ENCODE measurements at places on chromosomes 16 and 17.

DNA sequence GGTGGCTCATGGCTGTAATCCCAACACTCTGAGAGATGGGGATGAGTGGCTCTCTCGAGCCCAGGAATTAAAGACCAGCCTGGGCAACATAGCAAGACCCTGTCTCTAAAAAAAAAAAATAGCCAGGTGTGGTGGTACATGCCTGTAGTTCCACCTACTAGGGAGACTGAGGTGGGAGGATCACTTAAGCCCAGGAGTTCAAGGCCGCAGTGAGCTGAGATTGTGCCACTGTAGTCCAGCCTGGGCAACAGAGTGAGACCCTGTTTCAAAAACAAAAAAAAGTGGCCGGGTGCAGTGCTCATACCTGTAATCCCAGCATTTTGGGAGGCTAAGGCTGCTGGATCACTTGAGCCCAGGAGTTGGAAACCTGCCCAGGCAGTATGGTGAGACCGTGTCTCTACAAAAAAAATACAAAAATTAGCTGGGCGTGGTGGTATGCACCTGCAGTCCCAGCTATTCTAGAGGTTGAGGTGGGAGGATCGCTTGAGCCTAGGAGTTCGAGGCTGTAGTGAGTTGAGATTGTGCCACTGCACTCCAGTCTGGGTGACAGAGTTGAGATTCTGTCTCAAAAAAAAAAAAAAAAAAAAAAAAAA is 3.0 kb downstream of the C16orf54 start:
- DNase-seq: peak; percentile 18

GRCh38 chr17:73586275-73586832 is 57.9 kb downstream of the SDK2 start:
- DNase-seq: no peak

DNA sequence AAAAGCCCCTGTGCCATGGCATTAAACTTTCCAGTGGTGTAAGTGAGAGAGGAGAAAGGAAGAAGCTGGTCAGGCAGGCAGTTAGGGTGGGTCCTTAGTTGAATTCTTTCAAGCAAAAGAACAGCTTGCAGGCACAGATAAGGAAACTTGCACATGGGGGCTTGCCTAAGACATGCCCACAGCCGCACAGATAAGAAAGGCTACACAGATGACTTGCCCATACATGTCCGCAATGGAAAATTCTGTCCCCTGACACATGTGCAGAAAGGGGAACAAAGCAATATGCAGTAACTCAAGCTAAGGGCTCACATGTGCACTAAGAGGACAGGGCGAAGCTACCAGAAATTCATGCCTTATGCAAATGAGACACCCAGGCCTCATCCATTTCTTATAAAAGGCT is 69.9 kb downstream of the GSG1L start:
- peak; percentile 3 for DNase-seq

DNA sequence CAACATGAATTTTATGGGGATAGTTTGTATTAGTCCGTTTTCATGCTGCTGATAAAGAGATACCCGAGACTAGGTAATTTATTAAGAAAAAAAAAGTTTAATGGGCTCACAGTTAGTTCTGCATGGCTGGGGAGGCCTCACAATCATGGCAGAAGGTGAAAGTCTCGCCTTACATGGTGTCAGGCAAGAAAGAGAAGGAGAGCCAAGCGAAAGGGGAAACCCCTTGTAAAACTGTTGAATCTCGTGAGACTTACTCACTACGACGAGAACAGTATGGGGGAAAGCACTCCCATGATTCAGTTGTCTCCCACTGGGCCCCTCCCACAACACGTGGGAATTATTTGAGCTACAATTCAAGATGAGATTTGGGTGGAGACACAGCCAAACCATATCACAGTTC is 181.5 kb downstream of the PRKCA start:
- no peak for DNase-seq

DNA sequence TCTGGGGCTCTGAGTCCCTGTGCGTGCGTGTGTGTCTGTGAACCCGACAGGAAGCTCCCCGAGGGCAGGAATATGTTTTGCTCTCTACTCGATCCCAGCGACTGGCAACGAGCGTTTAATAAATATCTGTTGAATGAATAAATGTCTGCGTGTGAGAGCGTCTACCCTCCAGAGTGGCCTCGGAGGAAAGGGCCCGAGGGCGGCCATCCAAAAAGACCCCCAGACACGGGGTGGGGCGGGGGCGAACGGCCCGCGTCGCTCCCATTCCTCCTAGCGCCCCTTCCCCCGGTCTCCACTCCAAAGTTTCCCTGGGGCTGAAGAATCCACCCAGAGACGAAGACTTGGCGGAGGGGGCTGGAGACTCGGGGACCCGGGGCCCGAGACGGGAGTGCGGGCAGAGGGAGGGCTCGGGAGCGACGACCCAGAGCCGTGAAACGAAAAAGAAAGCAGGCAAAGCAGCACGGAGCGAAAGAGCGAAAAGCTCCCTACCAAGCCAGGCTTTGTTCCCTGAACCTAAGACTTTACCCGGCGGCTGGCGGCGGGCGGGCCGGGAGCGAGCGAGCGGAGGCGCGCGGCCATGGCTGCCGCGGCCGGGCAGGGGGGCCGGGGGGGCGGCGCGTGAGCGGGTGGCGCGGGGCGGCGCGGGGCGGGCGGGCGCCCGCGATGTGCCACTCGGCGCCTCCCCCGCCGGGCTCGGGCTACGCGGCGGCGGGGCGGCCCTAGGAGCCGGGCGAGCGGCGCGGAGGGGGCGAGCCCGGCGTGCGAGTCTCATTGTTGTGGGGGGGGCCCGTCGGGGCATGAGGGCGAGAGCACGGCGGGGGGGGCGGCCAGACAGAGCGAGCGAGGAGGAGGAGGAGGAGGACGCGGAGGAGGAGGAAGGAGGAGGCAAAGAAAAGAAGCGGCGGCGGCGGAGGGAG is at the start of gene MLLT6:
Gene MLLT6 (plus strand): TSS at position 668 of the 917 bp plus-strand sequence. CDS start 360 bp downstream, outside the sequence.
- DNase-seq: peak; percentile 95

- no peak for DNase-seq
Observed at GRCh38 chr17:17572010-17572785, 19.3 kb downstream of the PEMT start.

- DNase-seq: no peak
Observed at GRCh38 chr16:88008840-88009239, 57.6 kb downstream of the BANP start.

DNA sequence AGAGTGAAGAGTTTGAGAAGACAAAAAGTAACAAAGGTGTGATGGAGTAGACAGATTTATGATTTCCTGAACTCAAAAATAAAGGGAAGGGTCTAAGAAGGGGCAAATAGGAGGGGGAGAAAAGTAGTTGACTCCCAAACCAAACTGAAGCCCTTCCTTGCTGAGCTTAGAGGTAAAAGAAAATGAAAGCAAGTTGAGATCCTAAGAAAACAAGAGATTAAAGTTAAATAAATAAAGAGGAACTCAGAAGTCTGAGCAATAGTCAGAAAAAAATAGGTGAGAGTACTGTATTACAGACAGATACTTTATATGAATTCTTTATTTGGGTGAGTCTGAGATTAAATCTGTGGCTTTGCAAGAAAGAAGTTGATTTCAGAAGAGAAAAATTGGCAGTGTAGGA is 3.3 kb upstream of the PSMD12 start:
- DNase-seq: no peak

- DNase-seq: no peak
Observed at GRCh38 chr16:13898233-13898632, 21.7 kb upstream of the ERCC4 start.
